Effector memory CD4-positive, alpha-beta T cell (primary cell): ENCODE measurements at places on chromosomes 4 and X.

GRCh38 chrX:129945131-129945530 lies 37.3 kb upstream of the BCORL1 start:
- no peak for DNase-seq

- no peak for DNase-seq
These were observed 22.1 kb downstream of the PKD2 start for GRCh38 chr4:88029556-88029955.

GRCh38 chr4:1627417-1628313 lies 56.4 kb downstream of the FAM53A start:
- DNase-seq = no peak

- no peak for DNase-seq
These were observed 24.4 kb downstream of the IGSF1 start for GRCh38 chrX:131264665-131265064.

DNA sequence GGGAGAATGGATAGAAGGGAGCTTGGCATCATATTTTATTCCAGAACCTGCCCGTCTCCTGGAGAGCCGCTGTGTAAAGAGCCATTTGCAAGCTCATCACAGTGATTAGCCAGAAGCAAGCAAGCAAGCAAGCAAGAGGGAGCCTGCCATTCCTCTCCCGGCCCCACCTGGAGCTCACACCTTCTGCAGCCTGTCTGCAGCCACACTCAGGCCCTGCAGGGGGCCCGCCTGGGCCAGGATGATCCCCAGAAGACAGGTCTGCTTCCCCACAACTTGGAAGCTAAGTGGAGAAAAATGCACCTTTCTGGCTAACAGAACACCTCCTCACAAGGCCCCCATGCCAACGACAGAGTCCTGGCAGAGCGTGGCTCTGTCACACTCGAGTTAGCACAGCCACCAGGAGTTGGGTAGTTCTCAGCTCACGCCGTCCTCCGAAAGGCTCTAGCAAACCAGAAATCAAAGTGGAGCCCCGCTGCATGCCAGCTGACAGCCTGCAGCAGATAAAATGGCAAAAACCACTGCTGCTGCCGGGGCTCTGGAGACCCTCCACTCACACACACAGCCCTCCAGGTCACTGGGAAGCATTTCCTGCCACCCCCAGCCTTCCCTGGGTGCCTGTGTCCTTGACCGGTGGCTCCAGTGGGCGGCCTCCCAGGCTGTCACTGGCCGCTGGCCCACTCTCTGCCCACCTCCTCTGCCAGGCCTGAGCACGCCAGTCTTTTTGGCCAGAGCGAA lies 54.9 kb downstream of the DCTD start:
- no peak for DNase-seq
